ENCODE measurements at places on chromosomes 4 and X.

- H3K36me3 ChIP-seq, result no peaks in the 10 kb centered on the region
- H3K27me3 ChIP-seq, result no peaks in the 10 kb centered on the region
- no peak overlapping the region for H3K4me3 ChIP-seq
Observed at GRCh38 chrX:38694394-38694793, 106.9 kb upstream of the MID1IP1 start.

DNA sequence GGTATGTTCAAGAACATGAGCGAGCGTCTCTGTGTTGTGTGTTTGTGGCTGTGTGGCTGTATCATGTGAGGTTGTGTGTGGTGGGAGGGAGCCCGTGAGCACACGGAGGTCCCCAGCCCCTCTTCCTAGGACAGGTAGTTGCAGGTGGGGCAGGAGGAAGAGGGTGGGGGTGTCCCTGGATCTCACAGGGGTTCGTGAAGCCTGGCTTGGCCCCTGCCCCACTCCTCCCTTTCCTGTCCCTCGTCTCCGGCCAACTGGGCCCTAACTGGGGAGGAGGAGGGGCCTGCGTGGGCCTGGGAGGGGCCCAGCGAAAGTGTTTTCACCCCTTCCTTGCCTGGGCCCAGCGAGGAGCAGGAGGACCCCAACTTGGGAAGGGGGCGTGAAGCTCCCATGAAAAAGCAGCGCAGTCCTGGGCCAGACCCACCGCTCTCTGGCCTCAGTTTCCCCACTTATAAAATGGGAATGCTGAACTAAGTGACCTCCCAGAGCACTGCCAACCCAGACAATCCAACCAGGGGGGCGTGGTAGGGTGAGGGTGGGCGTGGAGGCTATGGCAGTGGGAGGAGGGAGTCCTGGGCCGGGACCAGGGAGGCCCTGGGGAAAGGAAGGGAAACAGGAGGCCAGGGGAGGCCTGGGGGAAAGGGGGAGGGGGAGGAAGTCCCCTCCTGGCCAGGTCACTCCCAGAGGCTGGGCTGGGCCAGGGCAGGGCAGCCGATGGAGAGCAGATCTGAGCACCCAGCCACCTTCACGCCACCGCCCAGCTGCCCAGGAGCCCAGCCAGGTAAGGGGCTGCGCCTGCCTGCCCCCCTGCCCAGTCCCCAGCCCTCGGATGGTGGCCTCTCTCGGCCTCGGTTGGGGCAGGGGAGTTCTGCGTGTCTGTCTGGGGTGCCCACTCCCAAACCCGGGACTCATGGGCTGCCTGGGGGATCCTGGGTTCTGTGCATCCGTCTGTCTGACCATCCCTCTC, at the start of gene AVPR2:
Gene AVPR2 (plus strand): TSS at position 683 of the 967 bp plus-strand sequence. CDS start 473 bp downstream, outside the sequence.
- H3K4me3 ChIP-seq, result no peak within 1 kb of the TSS
- no peaks in the 10 kb centered on the region for H3K4me1 ChIP-seq
- H3K27me3 ChIP-seq, result no peaks in the 10 kb centered on the region
- peak; percentile 56 for DNase-seq

DNA sequence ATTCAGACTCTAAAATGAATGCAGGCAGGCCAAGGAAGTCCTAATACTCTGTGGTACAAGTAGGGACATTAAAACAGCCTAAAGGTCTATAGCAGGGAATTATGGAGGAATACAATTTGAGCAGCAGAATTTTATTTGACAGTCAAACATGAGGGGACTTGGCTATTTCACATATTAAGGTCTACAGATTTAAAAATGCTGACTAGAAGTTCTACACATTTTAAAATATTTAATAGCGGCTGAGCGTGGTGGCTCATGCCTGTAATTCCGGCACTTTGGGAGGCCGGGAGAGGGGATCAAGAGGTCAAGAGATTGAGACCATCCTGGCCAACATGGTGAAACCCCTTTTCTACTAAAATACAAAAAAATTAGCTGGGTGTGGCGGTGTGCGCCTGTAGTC, 10.8 kb downstream of the HAUS3 start:
- no peaks in the 10 kb centered on the region for H3K36me3 ChIP-seq
- H3K27me3 ChIP-seq, result no peaks in the 10 kb centered on the region
- H3K4me1 ChIP-seq, result no peaks in the 10 kb centered on the region
- no peak for DNase-seq
- no peak overlapping the region for H3K4me3 ChIP-seq

- no peak overlapping the region for H3K27ac ChIP-seq
- no peaks in the 10 kb centered on the region for H3K27me3 ChIP-seq
- DNase-seq, result no peak
- no peaks in the 10 kb centered on the region for H3K4me1 ChIP-seq
- peak overlapping the region; percentile 36 for H3K4me3 ChIP-seq
- no peaks in the 10 kb centered on the region for H3K36me3 ChIP-seq
Observed at GRCh38 chrX:109733613-109734083, 591 bp upstream of the ACSL4 start.

Data from aorta (tissue), 5 donors.